ENCODE measurements at places on chromosomes 5 and 9.
A peak's percentile ranks its signal among the peaks of the same experiment; 100 is the strongest.

- DNase-seq, result no peak
Measured at GRCh38 chr5:110359221-110359620, 367.2 kb downstream of the TMEM232 start.

- DNase-seq, result no peak
Measured at GRCh38 chr9:106075960-106076327, 381.6 kb downstream of the TMEM38B start.

- DNase-seq, result peak; percentile 77
Measured at GRCh38 chr9:17578911-17579793, at the start of gene SH3GL2. SH3GL2 (plus strand) TSS chr9:17579066.

GRCh38 chr9:131180454-131180853 lies 55.1 kb downstream of the NUP214 start:
- no peak for DNase-seq

DNA sequence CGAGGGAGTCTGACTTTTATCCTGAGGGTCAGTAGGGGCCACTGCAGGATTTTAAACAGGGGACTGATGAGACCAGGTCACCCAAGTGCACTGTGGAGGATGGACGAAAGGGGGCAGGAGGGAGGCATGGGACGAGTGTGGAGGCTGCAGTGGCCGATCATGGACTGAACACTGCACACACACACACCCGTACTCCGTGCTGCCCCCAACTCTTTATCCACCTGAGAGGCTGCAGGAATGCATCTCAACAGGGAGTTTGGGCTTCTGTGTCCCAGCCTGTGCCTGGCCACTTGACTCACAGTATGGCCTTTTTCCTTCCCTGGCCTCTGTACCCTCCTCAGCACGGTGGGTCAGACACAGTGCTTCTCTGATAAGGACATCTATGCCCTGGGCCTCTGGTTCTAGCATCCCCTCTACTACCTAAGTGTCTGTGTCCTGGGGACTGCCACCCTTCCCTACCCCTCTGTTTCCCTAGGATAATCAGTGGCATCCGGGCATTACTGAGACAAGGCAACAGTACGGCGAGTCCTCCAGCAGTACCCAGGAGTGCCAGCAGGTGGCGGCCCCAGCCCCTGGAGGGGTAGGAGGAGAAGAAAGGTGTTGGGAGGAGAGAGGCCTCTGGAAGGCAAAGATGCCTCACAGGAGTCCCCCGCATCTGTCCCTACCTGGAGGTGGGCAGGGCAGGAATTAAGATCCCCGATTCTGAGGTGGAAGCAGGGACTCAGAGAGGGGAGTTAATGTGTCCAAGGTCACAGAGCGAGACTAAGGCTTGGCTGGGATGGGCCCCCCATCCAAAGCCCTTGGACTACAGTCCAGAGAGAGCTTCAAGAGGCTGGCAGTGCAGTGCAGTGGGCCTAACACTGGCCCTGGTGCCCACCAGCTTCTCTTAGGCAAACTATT lies 5.1 kb upstream of the CDX1 start:
- DNase-seq, result peak; percentile 86

- DNase-seq, result no peak
Measured at GRCh38 chr9:91116711-91117110, 245.0 kb downstream of the AUH start.

DNA sequence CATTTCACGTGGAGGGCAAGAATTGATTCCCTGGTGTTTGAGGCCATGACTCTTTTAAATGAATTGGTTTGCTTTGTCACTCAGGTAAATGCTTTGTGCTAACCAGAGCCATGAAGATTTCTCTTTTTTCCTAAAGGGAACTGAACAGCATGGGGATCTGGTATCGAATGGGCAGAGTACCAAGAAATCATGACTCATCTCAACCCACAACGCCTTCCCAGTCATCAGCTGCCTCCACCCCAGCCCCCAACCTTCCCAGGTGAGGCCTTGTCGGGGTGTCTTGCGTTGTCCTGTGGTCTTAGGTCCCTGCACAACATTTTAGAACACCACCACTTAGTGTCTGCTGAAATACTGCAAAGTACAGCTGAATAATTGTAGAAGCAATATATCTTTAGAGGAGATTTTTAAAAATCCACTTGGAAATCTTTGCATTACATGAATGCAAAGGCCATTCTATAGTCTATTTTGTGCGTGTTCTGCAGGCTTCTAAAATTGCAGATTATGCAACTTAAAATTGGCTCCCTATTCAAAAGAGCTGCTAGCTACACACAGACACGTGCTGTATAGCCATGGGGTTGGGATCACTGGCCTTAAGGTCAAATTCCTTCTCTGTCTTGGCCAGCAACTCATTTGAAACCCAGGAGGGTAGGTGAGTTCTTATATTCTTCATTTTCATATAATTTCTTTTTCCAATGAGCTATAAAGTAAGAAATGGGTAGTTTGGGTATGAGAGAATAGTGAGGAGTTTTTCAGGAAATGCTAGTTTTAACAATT lies 69.0 kb downstream of the MVB12B start:
- DNase-seq, result no peak

- DNase-seq, result no peak
Measured at GRCh38 chr9:99392986-99393385, 170.9 kb downstream of the SEC61B start.

DNA sequence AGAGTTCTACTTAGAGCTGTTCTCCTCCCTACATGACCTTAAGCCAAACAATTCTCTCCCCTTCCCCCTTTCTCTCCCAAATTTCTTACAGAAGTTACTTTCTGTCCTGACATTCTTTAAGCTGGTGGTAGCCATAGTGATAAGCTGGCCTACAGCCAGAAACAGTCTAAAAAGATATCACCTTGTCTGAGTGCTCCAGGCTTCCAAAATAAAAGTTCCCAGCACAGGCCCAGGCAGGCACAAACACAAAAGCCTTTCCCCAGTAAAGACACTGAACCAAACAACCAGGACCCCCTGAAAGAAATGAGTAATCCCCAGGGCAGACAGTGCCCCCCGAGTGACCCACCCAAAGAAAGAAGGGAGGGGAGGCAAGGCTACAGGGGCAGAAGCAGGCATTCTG lies 19.2 kb downstream of the SIL1 start:
- DNase-seq, result no peak

DNA sequence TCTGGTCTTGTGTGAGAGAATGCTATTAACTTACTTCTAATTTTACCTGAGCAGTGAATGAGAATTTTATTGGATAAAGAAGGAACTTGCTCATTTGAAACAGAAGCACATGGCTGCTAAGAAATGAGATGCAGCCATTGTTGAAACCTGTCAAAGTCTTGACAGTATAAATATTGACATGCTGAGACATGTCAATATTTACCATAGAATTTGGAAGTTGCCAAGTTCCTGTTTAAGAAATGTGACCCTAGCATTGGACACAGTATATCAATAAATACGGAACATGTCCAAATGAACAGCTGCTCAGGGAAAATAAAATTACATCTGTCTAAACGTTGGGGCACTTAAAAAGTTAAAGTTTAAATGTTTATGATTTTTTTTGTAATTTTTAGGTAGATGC lies 7.8 kb downstream of the XRCC4 start:
- DNase-seq, result no peak

DNA sequence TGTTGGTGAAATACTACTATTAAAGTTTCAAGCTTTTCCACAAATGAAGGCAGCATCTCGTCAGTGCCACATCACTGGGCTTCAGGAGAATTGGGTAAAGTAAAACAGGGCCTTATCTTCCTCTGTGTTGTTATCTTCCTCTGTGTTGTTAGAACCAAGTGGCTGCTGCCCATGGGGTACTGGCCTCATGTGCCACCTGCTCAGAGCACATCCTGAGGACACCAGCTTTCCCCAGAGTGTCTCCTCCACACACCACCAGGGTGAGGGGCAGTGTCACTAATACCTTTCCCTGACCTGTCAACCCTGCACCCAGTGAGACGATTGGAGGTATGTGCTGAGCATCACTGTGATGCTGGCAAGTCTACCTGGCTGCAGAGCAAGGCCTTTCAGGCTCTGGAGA lies 499.9 kb downstream of the SEMA5A start:
- no peak for DNase-seq
